ENCODE measurements at places on chromosomes 7 and 10.

DNA sequence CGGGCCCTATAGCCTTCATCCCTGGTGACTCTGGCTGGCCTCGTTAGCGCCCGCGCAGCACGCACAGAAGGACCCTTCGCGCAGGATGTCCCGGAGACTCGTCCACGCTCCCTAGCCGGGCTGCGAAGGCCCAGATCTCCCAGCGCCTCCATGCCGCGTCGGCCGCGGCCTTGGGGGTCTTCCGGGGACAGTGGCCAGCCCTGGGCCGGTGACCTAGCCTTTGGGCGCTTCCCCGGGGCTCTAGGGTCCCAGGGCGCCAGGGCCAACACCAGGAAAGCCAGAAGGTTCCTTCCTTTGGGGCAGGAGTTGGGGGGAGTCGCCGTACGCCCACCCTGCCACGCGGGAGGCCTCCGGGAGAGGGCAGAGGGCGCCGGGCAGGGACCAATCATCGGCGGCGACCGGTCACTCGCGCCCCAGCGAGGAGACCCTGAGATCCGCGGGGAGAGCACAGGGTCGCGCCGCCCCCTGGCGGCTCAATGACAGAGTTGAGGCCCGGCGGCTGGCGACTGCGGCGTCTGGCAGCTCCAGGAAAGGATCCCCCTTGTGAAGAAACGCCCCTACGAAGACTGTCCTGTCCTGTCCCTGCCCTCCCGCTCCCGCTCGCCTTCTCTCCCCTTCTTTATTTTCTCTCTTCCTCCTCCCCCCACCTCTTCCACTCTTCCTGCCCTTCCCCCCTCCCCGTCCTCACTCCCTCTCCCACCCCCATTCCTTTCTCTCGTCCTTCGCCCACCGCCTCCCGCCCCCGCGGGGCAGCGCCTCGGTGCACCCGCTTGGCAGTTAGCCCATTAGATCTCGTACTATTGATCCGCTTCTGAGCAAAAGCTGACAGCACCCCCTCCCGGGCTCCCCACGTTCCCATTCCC is 62.3 kb upstream of the LBX1 start:
- peak; percentile 65 for DNase-seq

DNA sequence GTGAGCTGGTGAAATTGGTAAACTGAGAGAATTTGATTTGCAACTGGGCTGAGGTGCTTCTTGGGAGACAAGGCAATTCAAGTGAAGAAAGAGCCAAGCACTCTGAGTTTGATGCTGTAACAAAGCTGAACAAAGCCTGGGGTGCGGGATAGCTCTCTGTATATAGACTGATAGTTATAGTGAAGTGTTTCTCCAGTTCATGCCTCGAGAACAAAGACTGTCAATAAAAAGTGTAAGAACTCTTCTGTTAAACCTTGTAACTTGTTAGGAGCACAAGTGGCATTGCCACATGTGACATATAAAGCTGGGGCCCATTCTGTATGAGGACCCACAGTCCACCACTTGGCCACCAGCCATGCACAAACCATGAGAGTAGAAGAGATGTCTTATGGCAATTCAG is 11.3 kb upstream of the PNPLA8 start:
- DNase-seq = no peak

GRCh38 chr7:1592299-1592871 is 22.6 kb upstream of the PSMG3 start:
- no peak for DNase-seq

GRCh38 chr7:132828502-132828901 is 252.2 kb upstream of the PLXNA4 start:
- DNase-seq = no peak

All from renal pelvis (tissue), 12 donors.